Kidney epithelial cell (primary cell): ENCODE measurements at places on chromosomes 1 and 21.

GRCh38 chr1:177880339-177880891 is 89.4 kb downstream of the SEC16B start:
- DNase-seq: no peak

DNA sequence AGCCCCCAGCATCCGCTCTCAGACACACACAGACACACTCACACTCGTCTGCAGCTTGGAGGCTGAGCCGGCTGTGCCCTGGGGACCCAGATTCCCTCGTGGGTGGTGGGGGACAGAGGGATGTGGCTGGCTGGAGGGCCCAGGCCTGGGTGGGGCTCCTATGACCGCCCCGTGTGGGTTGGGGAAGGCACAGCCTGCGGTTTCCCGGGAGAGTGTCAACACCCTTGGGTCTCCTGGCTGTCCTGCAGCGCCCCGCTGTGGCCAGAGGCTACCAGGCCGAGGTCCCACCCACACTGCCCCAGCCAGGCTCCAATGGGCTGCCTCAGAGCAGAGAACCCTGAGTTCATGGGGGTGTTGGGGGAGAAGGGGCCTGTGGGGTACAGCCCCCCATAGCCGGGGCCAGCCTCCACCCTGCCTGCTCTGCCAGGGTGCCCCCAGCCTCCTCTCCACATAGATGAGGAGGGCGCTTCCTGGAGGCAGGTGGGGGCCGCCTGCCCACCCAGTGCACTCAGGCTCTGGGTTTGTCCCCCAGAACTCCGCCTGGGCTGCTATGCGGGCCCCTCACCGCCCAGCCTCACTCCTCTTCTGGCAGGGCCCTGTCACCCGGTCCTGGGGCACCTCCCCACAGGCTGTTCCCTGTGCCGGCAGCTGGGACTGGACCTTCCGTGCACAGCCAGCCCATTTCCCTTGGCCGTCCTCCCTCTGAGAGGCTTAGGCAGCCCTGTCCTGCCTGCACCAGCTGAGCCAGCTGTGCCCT is at the start of gene TTC34:
TSS of gene TTC34 (minus strand) at position 159 of the 757 bp plus-strand sequence. CDS start 866 bp downstream, outside the sequence.
- no peak for DNase-seq

- peak; percentile 58 for DNase-seq
Measured at GRCh38 chr1:169676001-169676400, 35.4 kb downstream of the SELL start.

DNA sequence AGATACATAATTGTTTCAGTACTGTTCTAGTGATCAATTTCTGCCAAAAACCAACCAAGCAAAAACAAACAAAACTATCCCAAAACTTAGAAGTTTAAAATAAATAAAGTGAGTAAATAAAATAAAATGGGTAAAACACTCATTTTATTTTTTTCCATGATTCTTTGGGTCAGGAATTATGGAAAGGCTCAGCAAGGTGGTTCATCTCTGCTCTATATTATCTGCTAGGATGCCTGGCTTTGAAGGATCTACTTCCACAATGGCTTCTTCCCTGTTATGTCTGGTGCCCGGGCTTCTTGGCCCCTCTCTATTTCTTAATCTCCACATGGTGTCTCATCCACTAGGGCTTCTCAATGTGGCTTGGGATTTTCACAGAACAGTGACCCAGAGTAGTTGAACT is 29.1 kb upstream of the ADAMTS1 start:
- DNase-seq: no peak

DNA sequence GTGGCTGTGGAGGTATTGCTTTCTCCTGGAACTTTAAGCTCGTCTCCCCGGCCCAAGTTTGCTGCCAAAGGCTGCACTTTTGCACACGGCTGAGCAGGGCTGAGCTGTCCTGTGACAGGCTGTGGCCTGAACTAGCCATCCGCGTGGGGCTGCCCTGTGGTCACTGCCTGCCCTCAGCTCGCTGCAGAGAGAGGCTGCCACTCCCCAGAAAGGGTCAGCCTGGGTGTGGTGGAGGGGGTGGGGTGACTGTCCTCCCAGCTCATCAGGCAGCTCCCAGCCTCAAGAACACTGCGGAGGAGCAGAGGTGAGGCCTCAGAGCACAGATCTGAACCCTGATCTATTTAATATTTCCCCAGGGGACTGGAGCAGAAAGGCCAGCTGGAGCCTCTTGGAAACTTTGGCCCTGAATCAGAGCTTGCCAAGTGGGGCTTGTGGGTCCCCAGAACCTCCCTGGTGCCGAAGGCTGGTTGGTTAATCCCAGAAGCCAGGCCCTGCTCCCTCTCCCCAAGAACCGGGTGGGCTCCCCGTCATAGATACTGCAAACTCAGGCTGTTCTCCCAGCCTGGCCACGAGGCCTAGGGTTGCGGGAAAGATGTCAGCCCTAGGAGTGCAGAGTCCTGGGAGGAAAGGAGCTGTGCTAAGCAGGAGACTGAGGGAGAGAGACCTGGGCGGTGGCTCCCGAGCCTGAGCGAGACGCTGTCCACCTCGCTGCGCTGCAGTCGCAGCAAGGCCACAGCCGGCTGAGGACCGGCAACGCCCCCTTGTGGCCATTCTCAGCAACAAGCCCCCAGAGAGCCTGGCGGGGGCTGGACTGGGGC is 125.1 kb upstream of the IPO9 start:
- DNase-seq: no peak

- DNase-seq: no peak
Measured at GRCh38 chr1:212288615-212289014, 3.4 kb downstream of the PPP2R5A start.

DNA sequence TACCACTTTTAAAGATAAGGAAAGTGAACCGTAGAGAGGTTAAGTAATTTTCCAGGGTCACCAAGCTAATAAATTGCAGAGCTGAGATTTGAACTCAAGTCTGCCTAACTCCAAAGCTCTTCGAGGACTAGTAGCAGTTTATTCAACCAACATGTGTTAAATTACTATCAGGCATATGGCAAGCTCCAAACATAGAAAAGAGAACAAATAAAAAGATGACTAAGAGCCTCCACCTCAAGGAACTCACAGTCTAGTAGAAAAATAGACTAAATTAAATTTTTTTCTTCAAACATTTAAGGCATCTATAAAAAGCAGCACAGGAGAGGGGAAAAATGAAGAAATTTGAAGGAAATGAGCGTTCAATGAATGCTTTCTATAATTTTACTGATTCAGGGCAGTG is 22.2 kb downstream of the SLC9C2 start:
- DNase-seq: no peak

GRCh38 chr1:97903626-97904025 is 17.2 kb downstream of the DPYD start:
- DNase-seq: no peak

- no peak for DNase-seq
Measured at GRCh38 chr21:44996501-44996921, 56.7 kb downstream of the SLX9 start.

DNA sequence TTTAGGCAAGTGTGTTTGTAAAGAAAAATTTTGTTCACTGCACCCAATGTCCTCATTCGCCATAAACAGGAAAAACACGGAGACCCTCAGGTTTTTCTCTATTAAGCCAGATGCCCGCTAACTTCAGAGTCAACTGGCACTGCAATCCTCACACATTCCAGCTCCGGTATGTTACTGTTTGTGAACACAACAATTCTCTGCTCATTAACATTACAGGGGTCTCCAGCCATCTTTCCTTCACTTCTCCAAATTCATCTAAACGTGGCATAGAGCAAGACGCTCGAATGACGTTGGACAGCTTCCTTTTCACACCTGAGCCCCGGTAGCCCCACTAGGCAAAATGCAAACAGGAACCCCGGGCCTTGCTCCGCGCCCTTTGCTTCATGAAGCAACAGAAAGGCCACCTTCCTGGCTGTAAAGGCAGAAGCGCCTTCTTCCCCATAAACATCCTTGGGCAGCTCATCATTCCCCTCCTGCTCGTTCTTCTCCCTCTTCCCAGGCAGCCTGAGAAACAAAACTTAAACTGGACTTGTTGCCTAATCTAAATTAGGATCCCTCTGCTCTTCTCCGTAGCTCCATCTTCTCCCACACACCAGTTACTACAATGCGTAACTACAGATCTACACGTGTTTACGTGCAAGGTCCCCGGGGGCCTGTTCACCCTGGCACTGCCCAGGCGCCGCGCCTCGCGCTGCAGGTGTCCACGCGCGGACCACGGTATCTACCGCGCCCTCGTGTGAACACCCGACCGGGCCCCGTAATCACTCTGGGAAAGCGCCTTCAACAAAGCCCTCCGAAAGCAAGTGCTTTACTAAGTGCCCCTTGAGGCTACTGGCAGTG is 1.2 kb downstream of the LBR start:
- no peak for DNase-seq

GRCh38 chr1:211653293-211653692 is 22.1 kb downstream of the NEK2 start:
- DNase-seq: no peak

- DNase-seq: no peak
Measured at GRCh38 chr1:53449693-53450092, 9.5 kb upstream of the DMRTB1 start.

GRCh38 chr1:227756172-227756959 is 21.1 kb downstream of the SNAP47 start:
- DNase-seq: no peak

DNA sequence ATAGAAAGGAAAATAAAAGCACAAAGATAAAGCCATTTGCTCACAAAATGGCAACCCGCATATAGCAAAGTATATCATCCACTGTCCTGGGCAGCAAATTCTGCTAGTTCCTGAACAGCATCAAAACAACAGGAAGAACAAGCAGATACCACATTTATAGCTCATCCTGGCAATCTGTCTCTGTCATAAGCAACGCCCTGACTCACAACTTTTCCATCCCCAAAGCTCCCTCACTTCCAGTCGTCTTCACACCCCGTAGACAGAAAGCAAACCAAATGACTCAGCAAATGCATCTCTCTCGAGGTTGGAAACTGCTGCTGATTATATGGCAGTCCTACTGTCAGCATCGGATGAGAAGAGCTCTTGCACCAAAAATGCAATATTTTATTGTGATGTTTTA is 65.8 kb downstream of the AK5 start:
- peak; percentile 48 for DNase-seq

GRCh38 chr1:226309398-226310244 is 657 bp upstream of the LIN9 start:
- DNase-seq: no peak

- no peak for DNase-seq
Measured at GRCh38 chr1:62962901-62963776, 179.2 kb downstream of the ATG4C start.

- no peak for DNase-seq
Measured at GRCh38 chr1:197207081-197207480, 60.6 kb upstream of the ASPM start.

GRCh38 chr1:49408346-49408745 is 615.4 kb downstream of the AGBL4 start:
- no peak for DNase-seq

DNA sequence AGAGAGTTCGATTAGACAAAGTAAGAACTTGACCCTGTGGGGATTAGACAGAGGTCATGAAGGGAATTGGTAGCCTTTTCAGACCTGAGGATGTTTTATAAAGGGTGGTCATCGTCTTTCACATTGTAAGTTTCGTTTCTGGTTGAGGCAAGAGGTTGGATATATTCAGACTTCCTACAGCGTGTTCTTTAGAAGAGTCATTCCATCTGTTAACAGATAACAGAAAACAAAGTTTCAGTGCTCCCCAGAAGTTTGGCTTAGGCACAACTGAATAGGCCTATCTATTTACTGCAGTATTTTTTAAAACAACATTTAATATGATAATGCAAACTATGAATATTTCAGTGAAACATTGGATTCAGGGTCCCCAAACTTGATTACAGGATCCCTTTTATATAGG is 17.1 kb upstream of the IVNS1ABP start:
- DNase-seq: no peak

DNA sequence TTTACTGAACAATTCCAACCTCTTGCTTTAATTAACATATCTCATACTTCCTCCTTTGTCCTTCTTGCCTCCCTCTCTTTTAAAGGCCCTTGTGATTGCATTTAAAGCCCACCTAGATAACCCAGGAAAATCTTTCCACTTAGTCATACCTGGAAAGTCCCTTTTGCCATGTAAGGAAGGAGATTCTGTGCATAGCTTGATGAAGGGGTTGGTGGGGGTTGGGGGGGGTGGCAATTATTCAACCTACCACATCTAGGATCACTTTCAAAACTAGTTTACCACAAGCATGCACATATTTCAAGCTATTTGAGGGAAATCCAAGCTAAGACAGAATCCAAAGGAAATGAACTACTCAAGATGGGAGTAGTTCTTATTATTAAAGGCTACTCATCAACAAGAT is 249.1 kb upstream of the PTBP2 start:
- peak; percentile 59 for DNase-seq

- peak; percentile 21 for DNase-seq
Measured at GRCh38 chr1:156445789-156446263, 54.7 kb downstream of the MEF2D start.

DNA sequence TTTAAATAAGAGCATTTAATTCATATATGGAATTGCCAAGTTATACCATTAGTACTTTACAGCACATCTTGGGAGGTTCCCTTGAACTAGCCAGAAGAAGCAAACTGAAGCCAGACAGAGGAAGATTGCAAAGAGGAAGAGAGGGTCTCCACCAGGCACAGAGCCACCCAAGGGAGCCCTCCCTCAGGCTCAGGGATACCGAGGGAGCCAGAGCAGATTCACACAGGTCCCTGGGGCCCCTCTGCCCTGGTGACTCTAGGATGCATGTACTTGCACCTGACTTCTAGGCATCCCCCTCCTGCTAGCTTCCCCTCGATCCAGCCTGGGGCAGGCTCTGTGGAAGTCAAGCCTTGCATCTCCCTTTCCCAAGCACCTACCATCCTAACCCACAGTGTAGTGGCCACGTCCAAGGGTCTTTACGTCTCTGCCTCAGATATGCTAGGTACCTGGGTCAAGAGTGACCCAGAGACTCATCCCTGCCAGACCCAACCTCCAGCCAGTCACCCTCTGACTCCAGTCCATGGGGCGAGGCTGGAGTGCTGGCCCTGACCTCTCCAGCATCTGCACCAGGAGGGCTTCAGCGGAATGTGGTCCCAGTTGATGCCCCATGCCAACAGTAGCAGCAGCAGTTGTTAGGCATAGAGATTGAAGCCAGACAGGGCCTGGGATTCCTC is 6.4 kb downstream of the IFNAR2 start:
- no peak for DNase-seq

DNA sequence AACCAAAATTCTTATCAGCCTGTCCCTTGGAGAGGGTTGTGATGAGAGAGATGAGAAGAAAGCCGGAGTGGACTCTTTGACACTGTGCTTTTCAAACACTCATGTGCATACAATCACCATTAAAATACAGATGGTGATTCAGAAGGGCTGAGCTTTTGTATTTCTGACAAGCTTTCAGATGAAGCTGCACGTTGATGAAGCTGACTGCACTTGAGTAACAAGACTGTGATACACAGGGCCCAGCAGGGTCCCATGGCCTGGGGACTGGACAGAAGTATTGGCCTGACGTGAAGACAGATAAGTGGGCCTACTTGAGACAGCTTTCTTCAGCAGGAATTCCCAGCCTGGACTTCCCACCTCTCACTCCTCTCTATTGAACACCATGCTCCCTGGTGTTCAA is 258.2 kb downstream of the CHRM3 start:
- DNase-seq: no peak
